Transverse colon (tissue), 4 donors: ENCODE measurements at places on chromosomes 3 and 15. TPM values are rescaled to one million over a fixed set of nuclear protein-coding genes. Genes with fewer than 3 reads are reported as not detected.

The MCTP2 gene
- total RNA-seq = 108 TPM

The KLHL40 gene
- total RNA-seq = 0.27 TPM

GRCh38 chr3:126557761-126558160 is 971 bp downstream of the C3orf22 start:
- DNase-seq = no peak

- DNase-seq = no peak
These were observed 63.3 kb downstream of the BOC start for GRCh38 chr3:113274425-113275257.

GRCh38 chr3:13480340-13481318 is 523 bp downstream of the HDAC11 start:
- peak; percentile 50 for DNase-seq

- DNase-seq = no peak
These were observed 55.7 kb downstream of the EPHB1 start for GRCh38 chr3:134850761-134851160.

- DNase-seq = no peak
These were observed 66.3 kb upstream of the ACAD9 start for GRCh38 chr3:128813097-128813496.
